ENCODE measurements at places on chromosomes 6 and 20. TPM values are rescaled to one million over a fixed set of nuclear protein-coding genes. Genes with fewer than 3 reads are reported as not detected.
A peak's percentile ranks its signal among the peaks of the same experiment; 100 is the strongest.

DNA sequence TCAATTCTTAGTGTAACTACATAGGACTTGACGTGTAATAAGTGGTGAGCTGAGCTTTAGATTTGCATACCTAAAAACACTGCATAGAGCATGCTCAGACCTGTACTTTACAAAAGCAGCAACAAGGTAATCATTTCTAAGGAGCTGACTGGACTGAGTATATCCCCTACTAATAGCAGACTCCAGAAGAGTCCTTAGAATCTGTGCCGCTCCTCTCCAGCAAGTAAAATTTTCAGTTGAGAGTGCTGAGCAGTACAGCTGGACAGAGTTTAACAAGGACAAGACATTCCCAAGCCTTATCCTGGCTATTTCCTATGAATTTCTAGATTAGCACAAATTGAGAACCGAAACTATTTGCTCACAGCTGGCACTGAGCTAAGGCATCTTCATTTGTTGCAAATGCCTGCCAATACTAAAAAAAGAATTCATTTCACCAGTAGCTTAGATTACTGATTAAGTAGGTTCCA, 26.1 kb upstream of the KLHL31 start:
- H3K4me3 ChIP-seq, result no peak overlapping the region
- no peaks in the 10 kb centered on the region for H3K4me1 ChIP-seq
- no peaks in the 10 kb centered on the region for H3K36me3 ChIP-seq
- no peak for DNase-seq
- H3K27ac ChIP-seq, result no peak overlapping the region
- no peaks in the 10 kb centered on the region for H3K27me3 ChIP-seq

LAMA4 gene
- total RNA-seq, result not detected

- H3K4me1 ChIP-seq, result no peaks in the 10 kb centered on the region
- no peaks in the 10 kb centered on the region for H3K36me3 ChIP-seq
- no peak overlapping the region for H3K27ac ChIP-seq
- no peak overlapping the region for H3K4me3 ChIP-seq
- no peak for DNase-seq
Measured at GRCh38 chr6:6314596-6314995, 5.9 kb downstream of the F13A1 start.

- H3K27ac ChIP-seq, result no peak overlapping the region
- H3K4me3 ChIP-seq, result no peak overlapping the region
- H3K27me3 ChIP-seq, result no peaks in the 10 kb centered on the region
- H3K36me3 ChIP-seq, result no peaks in the 10 kb centered on the region
- no peak for DNase-seq
Measured at GRCh38 chr6:3484192-3484591, 27.3 kb upstream of the SLC22A23 start.

DNA sequence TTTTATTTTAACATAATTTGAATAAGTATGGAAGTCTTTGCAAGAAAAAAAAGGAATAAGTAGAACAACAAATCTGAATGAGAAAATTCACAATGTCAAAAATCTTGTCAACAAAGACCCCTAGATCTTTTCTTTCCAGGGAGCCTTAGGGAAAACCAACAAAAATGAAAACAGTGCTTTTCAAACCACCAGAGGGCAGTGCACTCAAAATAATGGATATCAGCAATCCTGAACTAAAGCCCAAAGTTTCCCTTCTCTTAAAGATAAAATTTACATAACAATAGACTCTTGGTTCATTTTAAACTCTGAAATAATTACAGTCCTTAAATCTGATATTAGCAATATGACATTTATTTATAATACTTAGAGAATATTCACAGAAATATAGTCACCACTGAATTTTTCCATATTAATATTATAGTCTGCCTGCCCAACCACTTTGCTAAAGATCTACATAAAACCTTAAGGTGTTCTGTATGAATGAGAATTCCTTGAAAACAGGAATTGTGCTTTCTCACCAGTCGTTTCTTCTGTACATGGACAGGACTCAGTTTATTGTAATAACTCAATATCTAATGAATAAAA, 105.3 kb upstream of the BMP5 start:
- H3K4me3 ChIP-seq, result no peak overlapping the region
- H3K27me3 ChIP-seq, result no peaks in the 10 kb centered on the region
- no peak overlapping the region for H3K27ac ChIP-seq
- no peak for DNase-seq

C6orf118 gene
- not detected for total RNA-seq

DNA sequence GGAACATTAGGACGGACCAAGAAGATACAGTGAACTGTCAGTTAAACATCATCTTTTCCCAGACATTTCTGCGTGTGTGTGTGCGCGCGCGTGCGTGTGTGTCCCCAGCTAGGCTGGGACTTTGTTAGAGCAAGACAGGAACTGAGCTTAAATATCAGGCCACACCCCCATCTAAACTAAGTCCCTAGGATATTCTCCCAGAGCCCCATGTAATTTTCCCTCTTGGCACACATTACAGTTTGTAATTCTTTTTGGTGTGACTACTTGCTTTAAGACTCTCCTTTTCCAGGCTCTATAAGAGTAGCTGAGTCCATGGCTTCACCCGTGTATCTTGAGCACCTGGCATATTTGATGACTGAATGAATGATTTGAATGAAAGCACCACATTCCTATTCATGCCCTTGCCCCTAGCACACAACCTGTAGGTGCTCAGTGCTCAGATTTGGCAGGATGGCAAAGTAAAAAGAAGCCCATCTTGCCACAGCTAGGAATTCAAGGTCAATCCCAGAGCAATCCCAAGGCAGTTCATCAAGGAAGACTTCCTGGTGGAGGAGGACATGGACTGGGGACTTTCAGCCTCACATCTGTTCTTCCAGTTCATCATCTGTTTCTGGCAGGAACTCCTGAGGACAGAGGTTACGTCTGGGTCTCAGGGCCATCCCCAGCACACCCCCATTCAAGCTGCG, 69.2 kb downstream of the MRPL14 start:
- H3K36me3 ChIP-seq, result no peaks in the 10 kb centered on the region
- no peaks in the 10 kb centered on the region for H3K27me3 ChIP-seq
- H3K27ac ChIP-seq, result no peak overlapping the region
- H3K4me1 ChIP-seq, result peaks cover 5% of the 10 kb centered on the region
- no peak overlapping the region for H3K4me3 ChIP-seq

HLA-DQA1 gene
- total RNA-seq, result 6.7 TPM

DNA sequence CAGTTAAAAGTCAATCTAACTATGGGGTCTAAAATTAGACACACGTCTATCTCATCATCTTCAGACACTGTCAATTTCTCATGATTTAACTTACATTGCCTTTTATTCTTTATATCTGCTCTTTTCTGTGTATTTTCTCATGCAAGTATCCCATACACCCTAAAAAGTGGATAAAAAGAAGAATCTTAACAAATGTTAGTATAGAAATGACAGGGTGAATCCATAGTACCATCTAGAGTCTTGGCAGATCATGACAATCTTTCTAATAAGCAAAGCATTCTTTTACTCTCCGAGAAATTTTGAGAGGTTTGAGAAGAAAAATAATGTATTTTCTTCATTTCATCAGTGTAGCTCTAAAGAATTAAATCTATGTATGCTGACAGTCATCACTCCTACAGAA, 382.7 kb downstream of the C6orf118 start:
- no peaks in the 10 kb centered on the region for H3K4me1 ChIP-seq
- H3K4me3 ChIP-seq, result no peak overlapping the region
- no peaks in the 10 kb centered on the region for H3K36me3 ChIP-seq
- no peak overlapping the region for H3K27ac ChIP-seq
- no peak for DNase-seq
- no peaks in the 10 kb centered on the region for H3K27me3 ChIP-seq

DNA sequence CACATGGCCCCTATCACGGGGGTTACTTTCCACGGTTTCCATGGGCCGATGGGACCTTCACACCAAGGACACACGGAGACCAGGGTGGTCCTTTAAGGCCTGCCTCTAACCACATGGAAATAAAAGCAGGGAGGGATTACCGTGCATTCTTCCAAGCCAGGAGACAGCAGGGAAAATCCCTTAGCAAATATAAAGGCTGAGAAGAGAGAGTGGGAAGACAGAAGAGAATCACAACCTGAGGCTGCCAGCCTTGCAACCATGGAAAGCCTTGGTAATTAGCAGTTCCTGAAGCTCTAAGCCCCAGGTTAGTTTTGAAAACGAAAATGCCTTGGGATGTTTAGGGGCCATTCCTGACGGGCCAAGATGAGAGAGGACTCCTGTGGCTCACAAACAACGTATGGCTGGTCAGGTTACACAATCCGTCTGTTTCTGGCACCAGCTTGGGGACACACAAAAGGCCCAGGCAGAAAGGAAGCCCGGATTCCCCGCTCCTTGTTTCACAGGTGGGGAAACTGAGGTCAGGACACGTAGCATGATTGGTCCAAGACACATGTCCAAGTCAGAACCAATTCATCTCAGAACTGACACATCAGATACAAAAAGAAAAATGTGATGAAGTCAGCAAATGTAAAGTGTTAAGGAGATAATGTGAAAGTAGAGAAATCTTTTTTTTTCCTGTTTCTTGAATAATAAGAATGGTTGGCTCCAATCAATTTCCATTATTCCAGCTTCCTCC, 2.8 kb downstream of the PREX1 start:
- peaks cover 57% of the 10 kb centered on the region for H3K4me1 ChIP-seq
- H3K36me3 ChIP-seq, result no peaks in the 10 kb centered on the region
- DNase-seq, result no peak
- H3K4me3 ChIP-seq, result peak overlapping the region; percentile 92

SPTLC3 gene
- 0.06 TPM for total RNA-seq

PERP gene
- total RNA-seq, result 4.3 TPM

GRCh38 chr20:33789858-33790182, 21.3 kb upstream of the CHMP4B start:
- no peaks in the 10 kb centered on the region for H3K27me3 ChIP-seq
- H3K4me3 ChIP-seq, result no peak overlapping the region
- peaks cover 18% of the 10 kb centered on the region for H3K4me1 ChIP-seq
- H3K27ac ChIP-seq, result no peak overlapping the region
